CD4-positive, alpha-beta T cell (primary cell): ENCODE measurements at places on chromosomes 3 and 15. TPM values are rescaled to one million over a fixed set of nuclear protein-coding genes. Genes with fewer than 3 reads are reported as not detected.

The TMEM212 gene
- not detected for total RNA-seq

The MYRIP gene
- not detected for total RNA-seq

The SLC6A11 gene
- total RNA-seq: not detected

The KCNH8 gene
- not detected for total RNA-seq

The PSTPIP1 gene
- total RNA-seq: 82.7 TPM

The C3orf20 gene
- total RNA-seq: 0.14 TPM
